ENCODE measurements at places on chromosomes 16 and 17.

- no peak for DNase-seq
These were observed 119.6 kb downstream of the PPM1E start for GRCh38 chr17:58875261-58875660.

DNA sequence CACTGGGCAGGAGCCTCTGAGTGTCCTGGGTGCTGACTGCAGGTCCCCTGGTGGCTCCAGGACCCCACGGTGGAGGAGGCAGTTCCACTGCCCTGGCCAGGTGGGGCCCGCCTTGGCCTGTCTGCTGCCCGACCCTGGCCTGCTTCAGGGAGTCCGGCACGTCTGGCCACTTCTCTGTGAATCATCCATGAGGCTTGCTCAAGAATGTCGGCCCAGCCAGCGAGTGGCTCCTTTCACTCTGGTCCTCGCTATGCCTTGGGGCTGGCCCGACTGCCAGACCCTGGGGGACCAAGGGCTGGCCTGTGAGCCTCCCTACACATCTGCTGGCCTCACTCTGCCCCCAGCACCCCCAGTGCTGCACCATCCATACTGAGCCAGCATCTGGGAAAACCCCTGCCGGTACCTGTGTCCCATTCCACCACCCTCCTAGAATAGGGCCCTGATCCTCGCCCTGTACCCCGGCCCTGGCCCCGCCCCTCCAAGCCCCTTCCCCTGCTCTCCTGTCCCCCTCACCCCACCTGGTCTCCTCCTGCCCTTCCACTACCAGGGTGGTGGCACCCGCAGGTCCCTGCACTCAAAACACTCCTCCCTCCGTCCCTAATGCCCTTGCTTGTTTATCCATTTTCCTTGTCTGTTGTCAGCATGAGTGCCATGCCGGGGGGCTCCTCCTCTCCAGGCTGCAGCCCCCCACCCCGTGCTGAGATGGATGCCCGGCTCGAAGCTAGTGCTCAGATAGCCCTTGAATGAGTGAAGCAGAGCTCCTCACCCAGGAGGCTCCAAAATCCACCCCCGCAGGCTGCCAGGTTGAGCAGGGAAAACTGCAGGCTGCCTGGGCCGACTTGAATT, 35.5 kb downstream of the ADCY7 start:
- no peak for DNase-seq

DNA sequence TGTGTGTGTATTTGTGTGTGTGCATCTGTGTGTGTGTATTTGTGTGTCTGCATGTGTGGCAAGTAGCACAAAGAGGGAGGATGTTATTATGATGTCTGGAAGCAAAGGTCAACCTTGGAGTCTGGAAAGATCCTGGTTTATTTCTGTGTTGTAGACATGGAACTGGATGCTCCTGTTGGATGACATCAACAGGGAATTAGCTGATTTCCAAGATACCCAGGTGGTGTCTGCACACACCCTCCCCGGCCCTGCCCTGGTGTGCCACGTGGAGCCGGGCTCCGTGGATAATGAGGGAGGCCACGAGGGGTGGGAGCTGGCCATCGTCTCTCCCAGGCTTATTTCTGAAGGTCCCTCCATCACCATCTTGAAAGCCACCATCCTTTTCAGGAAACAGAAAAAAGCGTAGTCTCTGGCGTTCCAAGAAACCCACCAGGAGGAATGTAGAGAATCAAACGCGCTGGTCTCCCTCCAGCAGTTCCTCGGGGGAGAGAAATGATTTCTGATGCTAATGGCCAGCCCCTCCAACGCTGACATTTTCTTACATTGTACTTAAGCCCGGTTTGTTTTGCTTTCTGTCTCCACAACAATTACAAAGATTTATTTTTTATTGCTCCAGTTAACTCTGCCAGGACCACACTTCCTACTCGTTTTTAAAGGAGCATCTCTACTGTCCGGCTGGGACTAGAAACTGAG, 93.3 kb downstream of the FOXL1 start:
- no peak for DNase-seq

- DNase-seq = no peak
These were observed 85.4 kb upstream of the CBX4 start for GRCh38 chr17:79924639-79924976.

GRCh38 chr17:75501378-75502071, 13.8 kb downstream of the CASKIN2 start:
- no peak for DNase-seq

DNA sequence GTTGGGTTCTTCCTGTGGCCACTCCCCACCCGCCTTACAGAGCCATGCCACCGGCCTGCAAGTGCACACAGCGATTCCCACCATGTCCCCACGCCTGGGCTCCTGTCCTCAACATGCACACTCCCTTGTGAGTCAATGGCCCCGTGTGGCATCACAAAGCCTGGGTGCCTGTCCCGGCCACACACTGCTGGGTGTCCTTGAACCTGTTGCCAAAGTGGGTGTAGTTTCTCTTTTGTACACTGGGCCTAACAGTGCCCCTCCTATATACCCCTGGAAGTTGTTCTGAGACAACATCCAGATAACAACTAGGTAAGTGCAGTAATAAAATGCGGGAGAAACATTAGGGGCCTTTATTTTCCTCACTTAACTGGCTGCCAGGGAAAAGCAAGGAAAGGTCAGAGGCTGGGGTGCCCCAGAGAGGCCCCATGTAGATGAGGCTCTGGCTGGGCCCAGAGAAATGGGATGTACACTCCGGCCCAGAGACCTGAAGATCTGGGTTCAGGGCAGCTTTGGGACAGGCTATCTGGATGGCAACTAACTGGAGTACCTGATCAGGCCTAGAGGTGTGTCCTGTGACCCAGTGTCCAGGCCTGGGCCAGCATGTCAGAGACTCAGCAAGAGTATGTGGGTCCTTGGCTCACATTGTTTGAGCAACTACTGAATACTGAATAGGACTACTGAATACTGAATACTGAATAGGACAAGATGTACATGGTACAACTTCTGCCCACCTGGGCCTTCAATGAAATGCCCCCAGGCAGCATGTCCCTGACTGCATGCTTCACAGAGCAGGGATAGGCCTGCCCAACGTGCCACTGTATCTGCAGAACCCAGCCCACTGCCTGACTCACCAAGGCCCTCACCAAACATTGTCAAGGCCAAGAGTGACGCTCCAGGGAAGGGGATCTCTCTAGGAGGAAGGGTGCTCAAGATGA, 8.3 kb downstream of the ABCC3 start:
- DNase-seq = no peak

GRCh38 chr16:54652201-54652770, 278.4 kb upstream of the IRX5 start:
- no peak for DNase-seq

- DNase-seq = no peak
These were observed 16.0 kb downstream of the C17orf100 start for GRCh38 chr17:6667516-6667915.

DNA sequence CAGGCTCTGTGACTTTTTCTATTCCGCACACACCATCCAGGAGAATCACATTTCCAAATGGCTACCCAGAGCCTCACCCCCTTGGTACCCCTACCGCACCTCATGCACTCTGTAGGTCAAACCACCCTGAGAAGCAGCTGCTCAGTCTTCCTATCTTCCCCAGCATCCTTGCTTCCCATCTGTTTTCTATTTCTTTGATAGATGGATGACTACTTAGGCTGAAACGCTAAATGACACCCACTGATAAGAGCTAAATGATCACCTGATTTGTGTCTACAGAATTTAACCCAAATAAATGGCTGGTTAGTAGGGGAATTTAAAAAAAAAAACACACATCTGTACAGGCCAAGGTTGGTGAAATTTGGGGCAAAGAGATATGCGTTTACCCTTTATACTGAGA, 17.6 kb upstream of the COX10 start:
- no peak for DNase-seq
